ENCODE measurements at places on chromosomes 13 and 19.

DNA sequence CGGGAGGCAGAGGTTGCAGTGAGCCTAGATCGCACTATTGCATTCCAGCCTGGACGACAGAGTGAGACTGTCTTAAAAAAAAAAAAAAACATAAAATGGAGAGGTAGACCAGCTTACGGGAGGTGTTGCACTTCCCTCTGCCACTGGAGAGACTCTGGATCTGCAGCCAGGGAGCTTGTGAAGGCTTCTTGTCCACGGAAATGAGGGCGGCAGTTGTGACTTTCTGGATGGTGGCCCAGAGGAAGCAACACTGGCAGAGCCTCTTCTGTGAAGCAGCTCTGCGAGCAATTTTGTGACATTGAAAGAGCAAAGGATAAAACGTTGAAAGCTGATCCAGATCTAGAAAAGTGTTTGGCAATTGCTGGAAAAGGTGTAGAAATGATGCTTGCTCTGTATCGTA, 10.4 kb downstream of the SPINT2 start:
- no peak overlapping the region for H3K27ac ChIP-seq
- no peak for DNase-seq
- H3K4me3 ChIP-seq = no peak overlapping the region
- peaks cover 36% of the 10 kb centered on the region for H3K4me1 ChIP-seq
- H3K27me3 ChIP-seq = no peaks in the 10 kb centered on the region

DNA sequence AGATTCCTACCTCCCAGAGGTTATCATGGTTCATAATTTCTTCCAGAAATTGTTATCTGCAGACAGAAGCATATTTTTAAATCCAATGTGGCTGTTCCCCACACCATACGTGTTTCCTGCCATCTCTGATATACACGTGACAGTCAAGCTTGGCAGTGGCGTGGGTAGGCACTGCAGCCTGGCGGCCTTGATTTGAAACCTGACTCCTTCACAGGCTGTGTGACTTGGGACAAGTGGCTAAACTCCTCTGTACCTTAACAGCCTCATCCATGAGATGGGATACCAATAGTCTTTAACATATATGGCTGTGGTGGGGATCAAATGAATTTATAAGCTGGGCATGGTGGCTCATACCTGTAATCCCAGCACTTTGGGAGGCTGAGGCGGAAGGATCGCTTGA, 33.2 kb downstream of the DPF1 start:
- H3K27ac ChIP-seq = no peak overlapping the region
- H3K36me3 ChIP-seq = peaks cover 16% of the 10 kb centered on the region

DNA sequence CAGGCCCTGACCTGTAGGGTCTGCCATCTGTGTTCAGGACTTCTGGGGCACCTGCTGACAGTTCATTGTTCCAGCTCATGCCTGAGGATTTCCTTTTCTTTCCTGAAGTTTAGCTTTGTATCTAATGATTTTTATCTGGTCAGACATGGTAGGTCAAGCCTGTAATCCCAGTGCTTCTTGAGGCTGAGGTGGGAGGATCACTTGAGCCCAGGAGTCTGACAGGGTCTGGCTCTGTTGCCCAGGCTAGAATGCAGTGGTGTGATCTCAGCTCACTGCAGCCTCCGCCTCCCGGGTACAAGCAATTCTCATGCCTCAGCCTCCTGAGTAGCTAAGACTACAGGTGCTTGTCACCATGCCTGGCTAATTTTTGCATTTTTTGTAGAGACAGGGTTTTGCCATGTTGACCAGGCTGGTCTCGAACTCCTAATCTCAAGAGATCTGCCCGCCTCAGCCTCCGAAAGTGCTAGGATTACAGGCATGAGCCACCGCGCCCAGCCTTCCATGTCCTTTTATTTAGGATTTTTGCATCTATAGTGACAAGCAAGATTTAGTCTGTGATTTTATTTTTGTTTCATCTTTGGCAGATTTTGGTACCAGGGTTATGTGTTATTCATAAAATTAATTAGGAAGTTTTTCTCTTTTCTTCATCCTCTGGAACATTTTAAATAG, 33.2 kb downstream of the CHST8 start:
- H3K36me3 ChIP-seq = no peaks in the 10 kb centered on the region
- no peak for DNase-seq
- H3K27me3 ChIP-seq = peaks cover 2% of the 10 kb centered on the region
- no peaks in the 10 kb centered on the region for H3K4me1 ChIP-seq

GRCh38 chr13:70893832-70894231, 785.6 kb upstream of the KLHL1 start:
- H3K4me3 ChIP-seq = no peak overlapping the region
- no peak overlapping the region for H3K27ac ChIP-seq
- H3K4me1 ChIP-seq = no peaks in the 10 kb centered on the region
- no peaks in the 10 kb centered on the region for H3K36me3 ChIP-seq

- no peaks in the 10 kb centered on the region for H3K27me3 ChIP-seq
- DNase-seq = no peak
- H3K36me3 ChIP-seq = peaks cover 41% of the 10 kb centered on the region
- H3K27ac ChIP-seq = peak overlapping the region; percentile 93
- peak overlapping the region; percentile 4 for H3K4me3 ChIP-seq
Observed at GRCh38 chr19:40005691-40006272, 8.9 kb downstream of the ZNF546 start.
